ENCODE measurements at places on chromosomes 7 and 10.

GRCh38 chr10:14485986-14486385 lies 155.3 kb upstream of the FRMD4A start:
- no peak for DNase-seq

DNA sequence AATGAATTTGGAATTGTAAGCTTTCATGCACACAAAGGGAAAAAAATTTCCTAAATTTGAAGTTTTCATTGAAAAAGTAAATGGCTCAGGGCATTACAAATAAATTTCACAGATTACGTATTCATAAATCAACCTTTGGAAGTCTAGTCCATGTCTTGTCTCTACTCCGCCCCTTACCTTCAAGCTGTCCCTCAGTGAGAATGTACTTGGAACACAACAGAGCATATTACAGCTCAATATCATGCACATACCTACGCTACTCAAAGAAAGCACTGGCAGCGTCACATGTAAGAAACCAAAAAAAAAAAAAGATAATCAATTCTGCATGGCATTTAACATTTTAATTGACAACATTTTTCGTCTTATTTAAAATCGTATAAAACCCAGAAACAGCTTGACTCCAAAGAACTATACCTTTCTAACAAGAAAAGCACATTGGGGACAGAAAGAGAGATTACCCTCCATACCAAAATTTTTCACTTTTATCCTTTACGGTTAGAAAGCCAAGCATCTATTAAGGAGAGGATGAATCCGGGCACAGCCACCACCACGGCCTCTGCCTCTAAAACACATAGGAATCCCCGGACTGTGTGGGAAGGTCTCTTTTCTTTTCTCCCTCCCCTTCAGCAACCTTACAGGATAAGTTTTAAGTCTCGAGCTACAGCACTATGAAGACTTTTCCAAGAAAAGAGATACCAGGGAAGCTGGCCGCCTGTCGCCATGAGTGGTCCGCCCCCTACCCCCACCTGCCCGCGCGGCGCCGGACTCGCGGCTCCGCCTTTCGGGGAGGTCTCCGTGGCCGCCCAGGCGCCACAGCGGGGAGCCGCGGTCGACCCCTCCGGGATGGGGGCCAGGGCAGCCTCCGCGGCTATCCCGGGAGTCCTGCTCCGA lies 1.1 kb downstream of the JMJD1C start:
- DNase-seq = no peak

GRCh38 chr7:36265680-36266079 lies 112.6 kb downstream of the EEPD1 start:
- no peak for DNase-seq

DNA sequence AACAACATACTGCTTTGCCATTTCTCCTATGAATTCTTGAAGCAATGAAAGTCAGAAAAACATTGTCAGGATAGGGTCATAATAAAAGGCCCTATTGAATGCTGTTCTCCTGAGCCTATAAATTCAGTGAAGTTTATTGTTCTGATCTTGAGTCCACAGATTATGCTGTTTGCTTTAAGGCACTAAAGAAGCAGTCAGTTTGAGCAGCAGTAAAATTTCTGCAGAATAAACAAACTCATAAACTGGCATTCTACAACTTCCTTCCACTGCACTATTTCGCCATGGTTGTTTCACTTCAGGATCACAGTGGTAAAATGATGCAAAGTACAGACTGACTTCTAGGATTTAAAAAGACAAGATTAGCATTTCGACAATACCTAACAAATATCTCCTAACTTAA lies 503.2 kb downstream of the SH2D4B start:
- DNase-seq = no peak

DNA sequence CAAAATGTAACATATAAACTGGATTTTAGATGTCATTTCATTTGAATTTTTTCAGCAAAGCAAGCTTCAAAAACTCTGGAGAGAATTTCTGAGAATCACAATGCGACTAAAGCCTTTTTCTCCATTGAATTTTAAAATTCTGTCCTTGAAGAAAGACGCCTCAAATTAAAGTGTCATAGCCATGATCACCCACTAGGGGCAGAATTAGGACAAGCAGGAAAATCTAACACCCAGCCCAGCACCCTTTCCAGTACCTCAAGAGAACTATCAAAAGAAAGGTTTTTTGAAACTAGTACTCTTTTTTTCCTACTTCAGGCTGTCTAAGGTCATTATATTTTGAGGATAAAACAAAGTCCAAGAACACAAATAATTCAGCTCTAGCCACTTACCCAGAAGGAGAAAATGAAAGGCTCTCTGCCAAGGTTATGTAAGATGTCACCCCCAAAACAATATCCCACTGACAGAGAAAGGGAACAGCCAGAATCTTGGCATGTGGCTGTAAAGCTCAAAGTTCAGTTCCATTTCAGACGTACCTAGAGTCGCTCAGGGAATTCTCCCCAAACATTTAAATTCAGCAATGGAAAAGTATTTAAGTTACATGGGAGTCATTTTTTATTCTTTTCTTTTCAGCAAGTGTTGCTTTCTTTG lies 299.4 kb downstream of the SNX13 start:
- DNase-seq = no peak

DNA sequence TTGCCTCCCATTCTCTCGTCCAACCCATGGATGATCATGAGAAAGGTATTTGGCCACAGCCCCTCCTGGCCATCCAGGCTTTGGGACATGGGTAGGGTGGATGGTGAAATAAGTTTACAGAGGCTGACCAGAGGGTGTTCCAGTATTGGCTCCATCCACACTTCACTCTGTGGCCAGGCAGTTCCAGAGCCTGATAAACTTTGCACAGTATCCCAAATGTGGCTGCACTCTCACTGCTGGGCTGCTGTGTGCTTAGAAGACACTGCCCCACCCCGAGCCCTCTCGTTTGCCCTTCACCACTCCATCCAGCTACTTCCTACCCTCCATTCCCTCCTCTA lies 72.0 kb upstream of the ZMIZ1 start:
- DNase-seq = no peak

DNA sequence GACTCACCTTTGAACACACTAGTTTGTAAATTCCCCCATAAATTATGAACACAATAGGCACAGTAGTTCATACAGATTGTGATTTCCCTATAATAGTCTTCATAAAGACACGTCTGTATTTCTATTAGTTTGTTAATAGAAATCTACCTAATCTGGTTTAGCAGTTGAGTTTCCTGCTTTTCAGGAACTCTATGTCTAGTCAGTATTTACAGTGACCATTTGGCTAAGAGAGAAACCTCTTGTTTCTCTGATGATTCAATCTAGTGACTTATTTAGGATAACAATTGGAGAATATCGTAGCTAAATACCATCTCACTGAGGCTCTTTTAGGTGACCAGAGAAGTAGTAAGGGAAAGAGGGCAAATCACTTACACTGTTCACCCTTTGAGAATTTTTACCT lies 5.9 kb upstream of the HERPUD2 start:
- no peak for DNase-seq

DNA sequence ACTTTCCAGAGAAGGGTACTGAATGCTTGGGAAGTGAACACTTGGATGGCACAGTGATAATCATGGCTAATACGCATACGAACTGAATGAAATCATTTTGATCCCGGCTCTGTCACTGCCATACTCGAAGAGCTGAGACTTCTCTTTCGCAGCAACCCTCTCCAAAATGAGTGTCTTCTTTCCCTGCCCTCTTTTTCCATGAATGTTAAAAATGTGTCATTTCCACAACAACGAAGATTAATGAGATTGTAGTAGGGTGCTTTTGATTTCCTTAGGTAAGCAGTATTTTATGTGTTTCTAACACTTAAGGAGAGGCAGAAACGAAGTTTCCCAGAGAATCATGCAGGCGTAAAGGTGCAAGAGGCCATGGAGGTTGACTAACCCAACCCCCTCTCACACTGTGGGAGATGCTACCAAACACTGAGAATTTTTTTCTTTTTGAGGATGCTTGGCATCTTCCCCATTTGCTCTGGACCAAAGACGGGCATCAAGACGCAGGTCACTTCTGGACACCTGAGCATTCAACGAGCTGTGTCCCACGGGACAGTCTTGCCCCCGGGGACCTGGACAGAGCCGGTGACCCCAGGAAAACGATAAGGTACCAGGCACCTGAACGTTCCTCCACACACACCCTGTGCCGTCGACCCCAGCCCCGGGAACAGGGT lies 823 bp downstream of the COPG2 start:
- DNase-seq = no peak

GRCh38 chr10:17713758-17714157 lies 38.2 kb upstream of the TMEM236 start:
- no peak for DNase-seq

DNA sequence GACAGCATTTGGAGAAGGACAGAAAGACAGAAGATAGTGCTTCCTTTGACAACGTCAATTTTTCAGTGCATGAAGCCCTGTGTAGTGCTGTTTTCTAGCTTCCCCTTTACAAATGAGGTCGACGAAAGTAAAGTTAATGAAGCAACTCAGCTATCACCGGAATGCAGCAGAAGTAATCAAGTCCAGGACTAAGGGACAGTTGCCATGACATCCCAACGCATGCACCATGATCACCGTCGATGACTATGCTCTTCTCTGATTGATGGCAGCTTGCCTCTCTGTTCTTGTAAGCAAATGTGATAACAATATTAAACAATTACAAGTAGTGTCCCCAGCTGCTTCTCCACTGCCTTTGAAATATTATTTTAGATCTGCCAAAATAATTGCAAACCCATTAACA lies 205.8 kb downstream of the FRMD4A start:
- no peak for DNase-seq

DNA sequence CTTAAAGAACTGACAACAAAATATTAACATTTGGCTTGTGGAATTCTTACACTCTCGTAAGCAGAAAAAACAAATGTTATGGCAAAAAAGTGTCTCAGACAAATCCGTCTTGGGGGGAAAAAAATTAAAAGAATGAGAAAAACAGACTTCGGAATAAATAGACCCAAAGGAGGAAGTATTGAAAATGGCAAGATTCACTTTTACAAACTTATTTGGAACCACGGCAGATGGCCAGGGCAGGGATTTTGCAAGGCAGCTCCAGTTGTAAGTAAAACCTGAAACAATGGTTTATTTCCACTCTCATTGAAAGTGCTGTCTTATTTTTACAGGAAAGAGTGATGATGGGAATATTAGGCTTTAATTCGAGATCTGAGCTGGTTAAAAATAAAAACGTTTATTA lies 1.5 kb upstream of the ZNF438 start:
- no peak for DNase-seq

DNA sequence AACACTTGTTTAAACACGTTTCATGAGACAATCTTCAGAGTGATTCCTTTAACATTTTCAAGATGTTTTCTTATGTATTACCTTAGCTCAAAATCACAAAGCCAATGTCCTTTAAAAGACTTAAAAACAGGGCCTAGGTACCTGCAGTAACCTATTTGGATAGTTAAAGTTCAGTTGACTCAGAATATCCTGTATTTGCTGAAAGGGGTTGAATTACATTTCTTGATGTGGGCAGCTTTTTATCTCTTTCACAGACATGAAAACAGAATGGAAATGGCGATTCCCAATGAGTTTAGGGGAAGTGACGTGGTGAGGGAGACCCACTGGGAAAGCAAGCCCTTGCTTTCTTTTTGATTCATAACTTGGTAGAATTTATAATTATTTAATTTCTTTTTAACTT lies 324.4 kb upstream of the AOAH start:
- DNase-seq = no peak

GRCh38 chr7:127375631-127376030 lies 16.9 kb downstream of the ZNF800 start:
- no peak for DNase-seq

- DNase-seq = no peak
These were observed 54.1 kb downstream of the ABLIM1 start for GRCh38 chr10:114603948-114604347.

DNA sequence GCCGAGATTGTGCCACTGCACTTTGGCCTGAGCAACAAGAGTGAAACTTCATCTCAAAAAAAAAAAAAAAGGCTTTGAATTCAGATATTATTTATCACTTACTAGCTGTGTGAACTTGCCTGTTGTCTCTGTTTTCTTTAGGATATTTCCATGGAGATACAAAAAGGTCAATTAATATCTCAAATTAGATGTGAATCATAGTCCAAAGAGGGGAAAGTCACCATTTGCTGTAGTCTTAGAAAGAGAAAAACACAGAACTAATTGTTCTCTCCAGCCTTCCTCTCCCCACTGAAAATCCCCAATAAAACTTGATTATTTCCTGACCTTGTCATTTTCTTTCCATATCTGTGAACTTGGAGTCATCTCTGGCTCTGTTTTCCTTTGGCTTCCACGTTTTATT lies 21.2 kb downstream of the HEPACAM2 start:
- DNase-seq = no peak

- no peak for DNase-seq
These were observed 47.8 kb downstream of the HERPUD2 start for GRCh38 chr7:35647171-35647574.

DNA sequence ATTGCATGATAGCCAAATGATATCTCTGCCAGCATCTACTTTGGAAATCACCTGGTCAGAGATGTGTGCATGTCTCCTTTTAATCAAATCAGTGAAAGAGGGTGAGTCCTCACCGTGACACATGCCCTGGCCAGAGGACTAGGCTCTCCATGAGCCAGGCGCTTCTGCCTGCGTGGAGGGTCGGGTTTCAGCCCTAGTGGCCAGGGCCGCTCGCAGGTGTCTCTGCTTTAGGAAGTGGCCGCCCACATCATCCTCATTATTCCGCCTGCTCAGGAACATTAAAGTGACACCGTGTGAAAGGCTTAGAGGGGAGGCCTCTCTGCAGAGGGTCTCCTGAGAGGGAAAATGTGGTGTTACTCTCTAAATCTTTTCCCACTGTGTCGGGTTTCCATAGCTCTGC lies 173.6 kb upstream of the PRKCQ start:
- no peak for DNase-seq

DNA sequence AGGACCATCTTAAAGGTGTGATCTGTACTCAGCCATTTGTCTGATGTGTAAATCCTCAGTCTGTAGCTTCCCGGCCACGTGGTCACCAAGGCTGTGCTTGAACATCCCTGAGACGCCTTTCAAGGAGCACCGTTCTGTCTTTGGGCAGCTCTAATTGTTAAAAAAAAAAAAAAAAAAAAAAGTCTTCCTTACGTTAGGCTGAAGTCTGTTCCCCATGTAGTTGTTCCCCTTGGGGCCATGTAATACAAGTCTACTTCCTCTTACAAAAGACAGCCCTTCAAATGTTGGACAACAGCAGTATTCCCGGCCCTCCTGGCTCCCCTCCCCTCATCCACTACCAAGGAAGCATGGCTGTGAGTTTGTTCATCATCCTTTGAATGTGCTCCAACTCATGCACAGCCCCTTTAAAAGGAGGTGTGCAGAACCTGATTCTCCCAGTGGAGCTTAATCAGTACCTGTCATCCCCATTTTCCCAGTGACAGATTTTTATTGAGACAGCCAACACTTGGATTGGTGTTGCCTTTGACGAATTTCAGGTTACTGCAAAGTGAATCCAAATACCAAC lies 392.2 kb upstream of the GALNT17 start:
- no peak for DNase-seq

GRCh38 chr10:44397476-44398225 lies 12.8 kb upstream of the CXCL12 start:
- DNase-seq = no peak
